Brain (organoid and tissue), 16 donors: ENCODE measurements at places on chromosomes 12 and 14.

GRCh38 chr12:108915632-108916133 lies 35.8 kb downstream of the DAO start:
- no peak for DNase-seq

DNA sequence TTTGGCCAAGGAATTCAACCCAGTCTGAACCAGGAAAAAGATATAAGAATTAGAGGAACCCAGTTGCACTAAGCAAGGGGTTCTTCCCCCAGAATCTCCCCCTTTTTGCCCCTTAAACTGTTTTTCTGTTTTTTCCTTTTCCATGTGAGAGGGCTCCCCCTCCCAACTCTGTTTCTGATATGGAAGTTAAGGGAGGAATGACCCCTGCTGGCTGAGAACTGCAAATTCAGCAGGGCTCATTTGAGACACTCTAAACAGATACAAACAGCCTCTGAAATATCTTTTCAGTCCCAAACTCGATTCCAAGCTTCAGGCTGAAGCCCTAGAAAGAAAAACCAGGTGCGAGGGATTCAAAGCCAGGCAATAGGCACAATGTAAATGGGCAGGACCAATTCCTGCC lies 132.7 kb downstream of the SLC41A2 start:
- no peak for DNase-seq

DNA sequence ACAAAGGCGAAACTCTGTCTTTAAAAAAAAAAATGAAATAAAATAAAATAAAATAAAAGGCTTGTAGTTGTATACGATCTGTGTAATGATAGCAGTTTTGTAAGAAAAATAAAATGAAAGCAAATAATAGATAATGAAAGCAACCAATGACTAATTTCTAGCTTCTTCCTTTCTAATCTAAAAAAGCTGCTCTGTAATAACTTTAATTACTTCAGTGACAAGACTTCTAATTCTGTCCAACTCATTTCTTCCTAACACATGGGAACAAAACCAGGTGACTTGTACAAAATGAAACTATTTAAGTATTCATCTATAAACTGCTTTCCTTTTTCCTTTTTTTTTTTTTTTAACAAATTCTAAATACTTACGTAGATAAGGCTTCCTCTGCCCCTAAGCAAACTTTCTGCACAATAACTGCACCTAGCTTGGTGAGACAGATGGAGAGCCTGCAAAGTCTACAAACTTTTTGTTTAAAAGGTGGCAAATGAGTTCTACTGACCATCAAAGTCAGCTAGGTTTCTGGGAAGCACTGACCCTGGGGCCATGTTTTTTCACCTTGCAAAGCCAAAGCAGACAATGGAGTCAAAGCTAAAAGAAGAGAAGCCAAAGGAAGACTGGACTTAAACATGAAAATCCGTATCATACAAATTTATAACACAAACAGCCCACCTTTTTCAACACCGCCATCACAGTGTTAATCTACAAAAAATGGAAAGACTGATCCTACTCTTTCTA lies 28.2 kb downstream of the DENND5B start:
- DNase-seq: no peak

- no peak for DNase-seq
Observed at GRCh38 chr12:114665411-114666260, 18.3 kb downstream of the TBX3 start.

GRCh38 chr14:96125536-96125935 lies 79.1 kb upstream of the BDKRB2 start:
- DNase-seq: no peak

- DNase-seq: no peak
Observed at GRCh38 chr12:12887471-12887870, 3.9 kb upstream of the GPRC5A start.

DNA sequence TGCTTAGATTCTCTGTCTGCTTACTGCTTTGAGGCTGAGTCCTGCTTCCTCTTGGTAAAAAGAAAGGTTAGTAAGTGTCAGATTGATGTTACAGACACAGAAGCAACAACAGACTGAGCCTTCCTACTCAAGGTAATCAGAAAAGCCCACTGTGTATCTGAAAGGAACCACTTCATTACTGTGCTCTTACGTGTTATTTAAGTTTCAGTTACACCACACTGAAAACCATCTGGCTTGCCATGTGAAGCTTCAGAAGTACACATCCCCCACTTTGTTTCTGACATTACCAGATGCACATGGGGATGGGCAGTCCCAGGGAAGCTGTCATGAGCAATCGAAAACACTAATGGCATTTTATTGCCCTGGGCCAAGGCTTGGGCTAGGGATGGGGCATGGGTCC lies 1290.1 kb downstream of the AACS start:
- peak; percentile 87 for DNase-seq

- DNase-seq: no peak
Observed at GRCh38 chr12:25052914-25053211, 104.0 kb upstream of the BCAT1 start.

GRCh38 chr12:123346946-123347345 lies 17.7 kb downstream of the SBNO1 start:
- DNase-seq: no peak
